Peyer's patch (tissue), 4 donors: ENCODE measurements at places on chromosomes 3 and 15.

DNA sequence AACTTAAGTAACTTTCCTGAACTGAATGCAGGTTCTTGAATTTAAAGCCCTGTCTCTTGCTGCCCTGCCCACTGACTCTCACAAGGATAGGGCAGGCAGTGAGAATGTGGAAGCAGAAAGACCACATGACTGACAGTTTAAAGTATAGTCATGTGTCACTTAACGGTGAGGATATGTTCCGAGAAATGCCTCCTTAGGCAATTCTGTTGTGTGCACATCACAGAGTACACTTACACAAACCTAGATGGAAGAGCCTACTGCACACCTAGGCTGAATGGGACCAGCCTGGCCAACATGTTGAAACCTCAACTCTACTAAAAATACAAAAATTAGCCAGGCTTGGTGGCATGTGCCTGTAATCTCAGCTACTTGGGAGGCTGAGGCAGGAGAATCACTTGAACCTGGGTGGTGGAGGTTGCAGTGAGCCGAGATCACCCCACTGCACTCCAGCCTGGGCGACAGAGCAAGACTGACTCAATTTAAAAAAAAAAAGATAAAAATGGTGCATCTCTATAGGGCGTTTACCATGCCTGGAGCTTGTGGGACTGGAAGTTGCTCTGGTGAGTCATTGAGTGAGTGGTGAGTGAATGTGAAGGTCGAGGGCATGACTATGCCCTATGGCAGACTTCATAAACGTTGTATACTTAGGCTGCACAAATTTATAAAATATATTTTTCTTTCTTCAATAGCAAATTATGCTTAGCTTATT, 18.9 kb upstream of the COPG1 start:
- no peak for DNase-seq

DNA sequence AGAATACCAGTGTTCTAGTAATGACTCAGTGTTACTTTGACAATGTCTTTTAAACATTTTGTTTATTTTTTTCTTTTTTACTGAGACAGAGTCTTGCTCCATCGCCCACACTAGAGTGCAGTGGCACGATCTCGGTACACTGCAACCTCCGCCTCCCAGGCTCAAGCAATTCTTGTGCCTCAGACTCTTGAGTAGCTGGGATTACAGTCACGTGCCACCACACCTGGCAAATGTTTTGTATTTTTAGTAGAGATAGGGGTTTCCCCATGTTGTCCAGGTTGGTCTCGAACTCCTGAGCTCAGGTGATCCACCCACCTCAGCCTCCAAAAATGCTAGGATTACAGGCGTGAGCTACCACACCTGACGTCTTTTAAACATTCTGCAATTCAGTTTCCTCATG, 15.7 kb downstream of the AQR start:
- DNase-seq: no peak

- DNase-seq: no peak
These were observed 63.1 kb downstream of the NTRK3 start for GRCh38 chr15:88193415-88193814.

GRCh38 chr3:110656394-110657025, 415.1 kb upstream of the NECTIN3 start:
- no peak for DNase-seq

DNA sequence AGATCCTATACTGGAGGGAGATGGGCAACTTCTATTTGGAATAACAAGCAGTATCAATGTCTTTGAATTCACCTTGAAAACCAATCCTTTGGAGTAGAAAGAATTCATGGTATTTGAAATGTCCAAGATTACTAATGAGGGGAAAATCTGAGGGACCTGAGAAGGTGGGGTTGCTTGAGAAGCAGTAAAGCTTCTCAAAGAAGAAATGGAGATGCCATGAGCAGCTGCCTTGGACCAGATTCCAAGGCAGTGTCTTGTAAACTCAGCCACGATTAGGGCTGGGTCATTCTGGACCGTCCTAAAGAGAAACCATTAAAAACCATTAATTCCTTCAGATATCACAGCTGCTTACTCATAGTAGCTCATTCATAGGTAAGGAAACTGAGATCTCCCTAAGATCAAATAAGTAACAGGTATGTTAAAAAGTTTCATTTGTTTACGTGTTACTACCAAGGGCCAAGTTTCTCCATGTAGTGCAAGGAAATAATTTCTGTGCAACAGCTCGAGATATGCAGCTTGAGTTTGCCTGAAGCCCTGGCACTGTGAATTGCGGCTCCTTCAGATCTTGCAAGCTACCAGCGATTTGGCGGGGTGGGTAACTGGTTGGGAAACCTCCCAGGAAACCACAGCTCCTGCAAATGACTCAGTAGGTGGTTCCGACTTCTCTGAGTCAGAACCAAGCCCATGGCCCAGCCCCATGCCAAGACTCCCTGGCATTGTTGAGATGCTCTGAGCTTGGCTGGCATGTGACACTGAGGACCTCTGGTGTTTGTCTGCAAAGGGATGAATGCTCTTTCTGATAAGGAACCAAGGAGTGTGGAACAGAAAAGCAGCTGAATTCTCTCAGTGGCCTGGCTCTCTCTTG, 296.8 kb downstream of the RORA start:
- DNase-seq: no peak

DNA sequence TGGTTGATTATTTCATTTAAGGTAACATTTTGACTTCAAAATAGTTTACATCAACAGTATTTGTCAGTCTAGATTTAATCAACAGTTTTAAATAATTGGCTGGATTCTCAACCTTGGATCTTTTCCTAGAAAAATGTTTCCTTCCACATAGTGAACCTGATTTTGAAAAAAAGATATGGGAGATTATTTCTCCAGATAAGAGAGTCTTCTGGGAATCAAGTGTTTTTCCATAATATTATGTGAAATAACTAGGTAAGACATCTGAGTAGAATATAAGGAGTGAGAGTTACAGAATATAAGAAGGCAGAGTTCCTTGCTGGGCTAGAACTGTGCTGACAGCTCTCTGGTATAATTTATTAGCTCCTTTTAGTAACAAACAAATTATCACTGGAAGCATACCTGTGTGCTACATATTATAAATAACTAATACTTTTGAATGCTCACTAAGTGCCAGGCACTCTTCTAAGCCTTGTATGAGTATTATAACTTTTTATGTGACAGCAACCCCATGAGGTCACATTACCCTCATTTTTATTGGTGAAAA, 18.8 kb upstream of the TNFSF10 start:
- DNase-seq: no peak

GRCh38 chr3:106367496-106367895, 498.7 kb upstream of the CBLB start:
- no peak for DNase-seq

DNA sequence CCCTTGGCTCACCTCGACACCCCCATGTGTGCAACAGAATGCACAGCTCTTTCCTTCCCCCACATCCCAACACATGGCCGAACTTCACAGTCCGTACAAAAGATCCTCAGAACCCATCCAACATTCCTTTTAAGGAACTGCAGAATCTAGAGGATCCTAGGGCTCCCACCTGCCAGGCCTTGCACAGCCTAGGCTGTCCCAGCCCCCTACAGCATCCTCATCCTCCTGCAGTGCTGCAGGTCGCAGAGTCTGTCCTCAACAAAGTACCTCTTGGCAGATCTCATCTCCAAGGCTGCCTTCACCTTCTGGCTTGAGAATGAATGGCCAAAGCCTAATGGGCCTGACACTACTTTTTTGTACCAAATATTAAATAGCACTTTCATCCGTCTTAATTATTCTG, 19.8 kb downstream of the PRR23E start:
- DNase-seq: no peak

DNA sequence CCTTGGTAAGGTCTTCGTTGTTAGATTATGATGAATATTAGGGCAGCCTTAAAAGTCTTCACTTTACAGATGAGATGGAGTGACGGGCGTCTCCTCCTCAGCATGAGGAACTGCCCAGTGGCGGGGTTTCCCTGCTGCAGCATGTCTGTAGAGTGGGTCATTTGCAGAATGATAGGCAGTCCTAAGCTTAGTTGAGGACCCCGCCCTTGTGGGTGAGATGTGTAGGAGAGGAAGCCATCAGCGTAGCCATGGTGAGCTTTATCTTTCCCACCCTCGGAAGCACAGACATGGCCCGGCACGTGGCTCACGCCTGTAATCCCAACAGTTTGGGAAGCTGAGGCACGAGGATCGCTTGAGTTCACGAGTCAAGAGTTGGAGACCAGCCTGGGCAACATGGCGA, 877 bp downstream of the NIT2 start:
- DNase-seq: peak; percentile 55

- DNase-seq: no peak
These were observed 732.8 kb upstream of the CFAP20DC start for GRCh38 chr3:59782664-59783063.

- peak; percentile 39 for DNase-seq
These were observed 212.5 kb downstream of the XXYLT1 start for GRCh38 chr3:195058336-195059005.

- DNase-seq: no peak
These were observed 17.9 kb downstream of the GP9 start for GRCh38 chr3:129078510-129078909.

DNA sequence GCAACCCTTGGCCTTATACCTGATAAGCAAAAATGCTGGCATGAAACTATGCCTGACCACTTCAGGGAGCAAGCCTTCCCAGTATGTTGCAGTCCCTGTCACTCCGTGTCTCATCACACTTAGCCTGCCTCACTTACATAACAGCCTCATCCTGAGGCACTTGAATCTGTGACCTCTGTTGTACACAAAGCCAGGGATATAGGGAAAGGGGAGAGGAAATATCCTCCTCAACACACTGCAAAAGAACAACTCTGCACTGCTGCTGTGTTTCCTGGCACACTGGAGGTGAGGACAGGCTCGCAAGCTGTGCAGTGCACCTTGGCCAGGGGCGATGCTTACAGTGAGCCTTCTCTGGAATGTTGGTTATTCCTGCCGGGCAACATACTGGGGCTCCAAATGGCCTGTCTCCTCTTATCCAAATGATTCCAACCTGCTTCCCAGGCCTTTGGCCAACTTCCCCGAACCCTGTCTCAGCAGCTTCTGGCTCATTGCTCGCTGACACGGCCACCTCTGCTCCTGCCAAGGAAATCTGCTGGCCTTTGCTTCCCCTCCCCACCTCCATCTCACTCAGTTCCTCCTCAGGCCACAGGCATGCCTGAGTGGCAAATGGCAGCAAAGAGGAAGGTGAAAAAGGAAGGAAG, 109.2 kb downstream of the CD47 start:
- DNase-seq: no peak

- no peak for DNase-seq
These were observed 118.3 kb downstream of the GAP43 start for GRCh38 chr3:115741650-115742049.

DNA sequence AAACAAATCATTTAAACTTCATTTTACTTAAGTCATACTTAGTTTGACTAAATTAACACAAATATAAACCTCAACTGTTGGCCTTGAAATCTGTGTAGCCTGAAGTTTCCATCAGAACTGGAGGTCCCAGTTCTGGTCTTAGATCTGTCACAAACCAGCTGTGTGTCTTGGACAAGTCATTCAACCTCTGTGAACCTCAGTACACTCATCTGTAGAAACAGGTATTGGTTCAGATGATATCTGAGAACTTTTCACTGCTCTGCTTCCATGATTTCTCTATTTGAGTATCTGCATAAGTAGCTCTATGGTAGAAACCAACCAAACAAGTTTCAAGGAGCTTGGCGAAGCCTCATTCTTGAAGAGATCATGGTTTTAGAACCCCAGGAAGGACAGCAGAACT, 60.4 kb upstream of the SLC2A2 start:
- DNase-seq: no peak

- DNase-seq: no peak
These were observed 3.7 kb upstream of the B3GALNT1 start for GRCh38 chr3:161108840-161109239.

GRCh38 chr15:52252781-52253180, 42.8 kb downstream of the MYO5C start:
- no peak for DNase-seq

DNA sequence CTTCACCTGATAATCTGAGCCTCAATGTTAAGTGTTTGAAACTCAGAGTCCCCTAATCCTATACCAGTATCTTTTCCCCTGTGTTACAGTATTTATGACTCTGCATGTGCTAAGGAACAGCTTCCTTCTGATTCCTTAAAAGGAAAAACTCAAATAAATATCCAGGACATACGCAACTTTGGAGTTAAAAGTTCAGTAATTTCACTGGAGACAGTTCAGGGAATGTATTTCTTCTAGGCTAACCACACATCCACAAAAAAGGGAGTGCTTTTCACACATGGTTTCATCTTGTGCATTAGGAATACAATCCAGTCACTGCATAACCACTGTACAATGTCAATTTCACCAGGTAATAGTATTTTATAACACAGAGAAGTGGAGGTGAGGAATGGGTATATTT, 31.0 kb downstream of the PGBD4 start:
- DNase-seq: no peak

DNA sequence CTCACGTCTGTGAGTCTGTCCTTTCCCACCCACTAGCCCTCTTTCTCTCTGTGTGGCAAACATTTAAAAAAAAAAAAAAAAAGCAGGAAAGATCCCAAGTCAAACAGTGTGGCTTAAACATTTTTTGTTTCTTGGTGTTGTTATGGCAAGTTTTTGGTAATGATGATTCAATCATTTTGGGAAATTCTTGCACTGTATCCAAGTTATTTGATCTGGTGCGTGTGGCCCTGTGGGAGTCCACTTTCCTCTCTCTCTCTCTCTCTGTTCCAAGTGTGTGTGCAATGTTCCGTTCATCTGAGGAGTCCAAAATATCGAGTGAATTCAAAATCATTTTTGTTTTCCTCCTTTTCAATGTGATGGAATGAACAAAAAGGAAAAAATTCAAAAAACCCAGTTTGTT, 97.7 kb downstream of the GAP43 start:
- no peak for DNase-seq

DNA sequence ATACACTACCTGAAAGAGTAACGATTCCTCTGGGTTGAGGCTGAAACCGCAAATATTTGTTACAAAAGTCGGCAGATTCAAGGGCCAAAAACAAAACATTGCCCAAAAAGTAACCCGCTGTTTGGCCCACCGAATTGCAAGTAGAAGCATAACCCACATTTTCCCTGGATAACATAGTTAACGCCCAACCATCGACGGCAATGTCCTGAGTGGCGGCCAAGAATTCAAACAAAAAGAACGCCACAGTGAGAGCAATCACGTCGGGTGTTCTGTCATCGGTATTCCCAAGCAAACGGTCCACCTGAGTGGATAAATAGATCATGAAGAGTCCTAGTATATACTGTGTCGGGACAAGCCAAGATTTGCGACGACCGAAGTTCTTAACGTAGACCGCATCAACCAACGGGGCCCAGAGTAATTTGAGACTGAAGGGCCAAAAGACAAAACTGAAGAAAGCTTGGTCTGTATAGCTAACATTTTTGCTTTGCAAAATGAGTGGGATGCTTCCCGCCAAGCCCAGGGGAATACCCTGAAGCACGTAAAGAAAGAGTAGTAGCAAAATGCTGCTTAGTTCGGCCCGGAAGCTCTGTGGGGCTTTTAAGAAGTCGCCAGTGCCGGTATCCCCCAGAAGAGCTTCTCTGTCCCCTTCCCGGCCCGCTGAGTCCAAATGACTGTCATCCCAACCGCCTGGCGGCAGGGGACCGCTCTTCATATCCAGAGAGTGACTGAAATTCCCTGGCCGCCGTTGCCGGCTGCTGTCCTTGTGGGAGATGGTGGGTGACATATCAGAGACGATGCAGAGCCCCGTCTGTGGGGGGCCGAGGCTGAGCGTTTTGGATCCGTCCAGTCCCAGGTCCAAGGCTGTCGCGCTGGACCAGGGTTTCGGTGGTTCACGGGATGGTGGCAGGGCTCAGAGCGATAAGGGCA, 750 bp downstream of the SLC33A1 start:
- no peak for DNase-seq

GRCh38 chr15:56094171-56094570, 100.8 kb upstream of the NEDD4 start:
- no peak for DNase-seq

- no peak for DNase-seq
These were observed 77.4 kb downstream of the STAC start for GRCh38 chr3:36457667-36458066.

GRCh38 chr15:63362196-63362595, 19.4 kb downstream of the CA12 start:
- DNase-seq: peak; percentile 67
